Muscle of leg (tissue), 16 donors: ENCODE measurements at places on chromosomes 7 and 10. TPM values are rescaled to one million over a fixed set of nuclear protein-coding genes. Genes with fewer than 3 reads are reported as not detected.

DNA sequence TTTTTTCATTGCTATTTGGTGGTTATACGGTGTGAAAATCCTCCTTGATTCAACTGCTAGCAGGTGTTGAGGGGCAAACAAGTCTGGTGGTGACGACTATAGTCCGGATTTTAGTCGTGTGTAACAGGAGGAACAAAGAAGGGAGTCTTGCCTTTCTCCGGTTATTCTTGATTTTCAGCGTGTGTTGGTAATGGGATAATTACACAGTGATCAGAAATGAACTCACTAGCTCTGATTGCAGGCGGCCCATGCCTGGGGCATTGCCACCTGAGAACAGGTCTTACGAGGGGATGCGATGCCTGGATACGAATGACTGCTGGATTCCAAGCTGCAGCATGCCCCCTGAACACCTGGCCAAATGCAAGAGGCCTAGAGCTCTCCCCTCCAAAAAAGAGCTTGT lies 72.8 kb downstream of the CAMK1D start:
- DNase-seq = no peak

Gene LEP
- polyA plus RNA-seq = 0.04 TPM

Gene MBL2
- polyA plus RNA-seq = not detected

DNA sequence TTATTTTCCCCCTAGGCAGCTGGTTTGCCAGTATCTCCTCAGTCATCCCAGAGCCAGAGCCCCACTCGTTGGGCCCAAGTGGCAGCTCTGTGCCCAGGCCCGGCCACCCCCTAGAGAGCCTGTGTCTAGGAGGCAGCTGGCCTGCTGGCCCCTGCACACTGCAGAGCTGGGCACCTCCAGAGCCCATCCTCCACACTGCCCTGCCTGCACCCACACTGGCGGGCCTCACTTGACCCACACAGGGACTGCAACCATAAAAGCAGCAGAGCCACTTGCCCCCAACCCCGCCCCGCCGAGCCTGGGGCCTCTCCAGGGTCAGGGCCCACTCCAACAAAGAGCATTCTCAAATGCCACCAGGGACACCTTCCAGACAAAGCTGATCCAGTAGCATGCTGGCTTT lies 5.4 kb downstream of the ASB13 start:
- no peak for DNase-seq

DNA sequence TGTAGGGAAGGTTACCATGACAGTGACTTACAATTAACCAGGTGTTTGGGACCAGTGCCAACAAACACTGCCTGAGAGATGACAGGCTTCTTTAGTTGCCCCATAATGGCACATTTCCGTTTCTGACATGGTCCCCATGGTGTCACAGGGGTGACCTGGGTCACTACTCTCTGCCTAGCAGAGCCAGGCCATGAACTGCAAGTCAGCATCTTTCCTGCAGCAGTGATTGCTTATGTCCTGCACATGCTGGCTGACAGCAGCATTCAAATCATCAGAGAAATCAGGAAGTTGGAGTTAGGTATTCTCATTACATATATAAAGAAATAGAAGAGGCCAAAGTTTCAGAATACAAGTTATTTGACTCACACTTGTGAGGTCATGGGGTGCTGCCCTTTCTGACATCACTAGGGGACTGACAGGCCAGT lies 47.1 kb upstream of the ZNRF2 start:
- DNase-seq = peak; percentile 46

DNA sequence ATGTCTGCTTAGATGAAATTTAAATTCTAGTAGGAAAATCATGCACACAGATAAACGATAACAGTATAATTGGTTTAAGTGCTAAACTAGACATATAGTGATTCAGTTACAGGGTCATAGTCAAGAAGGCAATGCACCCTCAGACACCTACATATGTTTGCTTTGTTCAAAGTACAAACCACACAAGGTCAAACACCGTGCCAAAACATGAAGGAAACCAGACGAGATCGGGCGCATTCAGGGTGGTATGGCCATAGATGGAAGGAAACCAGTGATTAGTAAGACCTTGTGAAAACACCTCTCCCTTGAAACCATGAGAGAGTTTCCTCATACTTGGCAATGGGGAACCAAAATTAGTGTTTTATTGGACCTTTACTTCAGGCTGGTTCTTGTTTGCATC lies 906.9 kb downstream of the PCDH15 start:
- no peak for DNase-seq

Gene FGL2
- 20.5 TPM for polyA plus RNA-seq

- no peak for DNase-seq
These were observed 63.1 kb downstream of the DOCK4 start for GRCh38 chr7:112143136-112143535.

- no peak for DNase-seq
These were observed 97.0 kb upstream of the FAM20C start for GRCh38 chr7:95180-95862.

Gene WIPF3
- 22.8 TPM for polyA plus RNA-seq

GRCh38 chr10:109277456-109277855 lies 645.9 kb downstream of the XPNPEP1 start:
- no peak for DNase-seq

DNA sequence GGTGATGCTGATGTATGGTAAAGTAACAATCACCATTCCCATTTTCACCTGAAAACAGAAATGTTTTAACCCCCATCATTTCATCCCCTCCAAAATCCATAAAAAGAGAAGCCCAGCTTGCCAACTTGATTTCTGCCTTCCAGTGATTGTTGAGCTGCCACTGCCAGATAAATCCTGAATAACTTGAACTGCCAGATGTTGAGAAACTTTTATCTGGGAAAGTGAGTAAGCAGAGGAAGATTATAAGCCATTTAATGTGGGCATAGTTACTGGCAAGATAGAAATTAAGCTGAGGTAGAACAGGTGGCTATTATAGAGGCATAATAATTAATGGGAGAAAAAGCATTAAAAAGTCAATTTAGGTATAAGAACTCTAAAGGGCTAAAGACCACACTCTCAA lies 534.1 kb downstream of the ANKRD7 start:
- no peak for DNase-seq

GRCh38 chr7:11221984-11222383 lies 248.3 kb downstream of the PHF14 start:
- DNase-seq = no peak

GRCh38 chr10:120131183-120131582 lies 238.7 kb downstream of the SEC23IP start:
- peak; percentile 69 for DNase-seq

Gene GPER1
- polyA plus RNA-seq = 11.3 TPM

Gene KCNIP2
- 4.4 TPM for polyA plus RNA-seq

GRCh38 chr7:14937581-14937980 lies 35.0 kb upstream of the DGKB start:
- DNase-seq = no peak
